NCI-H2029 (cell line): ENCODE measurements at places on chromosomes 4 and X.

GRCh38 chrX:54045563-54046228 lies 1.4 kb upstream of the PHF8 start:
- peak; percentile 45 for DNase-seq

DNA sequence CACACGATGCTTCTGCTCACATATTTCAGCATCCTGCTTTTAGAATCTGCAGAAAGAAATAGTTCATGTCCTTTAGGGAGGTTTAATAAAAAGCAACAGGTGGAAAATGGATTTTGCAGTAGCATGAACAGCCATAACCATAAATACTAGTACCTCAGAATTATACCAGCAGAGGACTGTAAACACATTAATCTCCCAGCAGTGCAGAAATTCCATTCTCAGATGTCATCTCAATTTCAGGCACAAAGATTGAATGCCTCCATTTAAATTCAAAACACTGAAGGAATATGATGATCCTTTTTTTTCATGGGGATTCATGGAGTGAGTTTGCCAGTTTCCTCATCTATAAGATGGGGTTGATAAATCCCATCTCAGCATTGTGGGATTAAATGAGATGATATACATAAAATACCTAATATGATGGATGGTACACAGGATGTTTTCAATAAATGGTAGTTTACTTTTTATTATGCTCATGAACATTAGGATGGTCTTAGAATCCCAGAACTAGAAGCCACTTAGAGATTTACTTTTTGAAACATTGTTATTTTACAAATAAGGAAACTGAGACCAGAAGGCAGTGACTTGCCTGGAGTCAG lies 566 bp upstream of the LIMCH1 start:
- no peak for DNase-seq

DNA sequence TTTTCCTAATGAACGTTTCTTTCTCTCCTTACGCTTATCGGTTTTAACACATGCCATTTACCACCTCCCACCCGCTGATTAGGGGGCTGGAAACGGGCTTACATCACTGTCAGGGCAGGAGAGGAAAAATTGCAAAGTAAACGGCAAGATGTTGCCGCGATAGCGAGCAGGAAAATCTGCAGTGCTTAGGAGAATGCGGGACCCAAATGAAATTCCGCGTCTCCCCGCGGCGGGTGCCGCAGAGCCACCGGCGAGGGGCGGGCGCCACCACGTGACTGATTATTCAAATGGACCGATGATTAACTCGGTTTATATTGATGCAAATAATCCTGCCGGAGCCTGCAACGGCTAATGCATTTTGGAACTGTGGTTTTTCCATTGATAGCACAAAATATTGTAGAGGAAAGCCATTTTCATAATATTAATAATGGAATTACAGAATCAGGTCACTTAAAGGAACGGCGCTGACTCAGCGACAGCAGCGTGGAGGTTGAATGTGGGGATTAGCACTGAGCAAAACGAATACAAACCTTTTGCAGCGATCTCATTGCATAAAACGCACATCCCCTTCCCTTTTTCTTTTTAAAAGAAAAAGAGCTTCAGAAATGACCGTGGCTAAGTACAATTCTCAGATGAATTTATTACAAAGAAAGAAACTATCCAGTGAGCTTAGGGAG lies 224.2 kb downstream of the STIM2 start:
- DNase-seq = no peak

GRCh38 chrX:148588649-148589310 lies 88.4 kb downstream of the AFF2 start:
- DNase-seq = no peak

DNA sequence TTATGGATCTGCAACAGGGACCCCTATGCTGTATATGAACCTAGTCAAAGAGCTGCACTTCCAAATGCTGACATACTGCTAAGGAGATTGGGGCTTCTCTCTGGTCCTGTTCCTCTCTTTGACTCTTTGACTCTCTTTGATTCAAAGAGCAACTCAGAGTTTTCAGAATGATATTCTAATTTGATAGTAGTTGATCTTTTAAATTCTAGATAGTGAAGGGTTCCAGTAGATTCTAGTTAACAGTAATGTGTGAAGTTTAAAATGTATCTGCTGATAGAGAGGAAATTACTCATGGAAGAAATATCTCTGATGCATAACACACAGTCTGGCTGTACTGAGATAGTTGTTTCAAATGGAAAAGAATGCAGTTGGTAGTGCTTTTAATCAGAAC lies 239.1 kb downstream of the RASL11B start:
- DNase-seq = no peak

DNA sequence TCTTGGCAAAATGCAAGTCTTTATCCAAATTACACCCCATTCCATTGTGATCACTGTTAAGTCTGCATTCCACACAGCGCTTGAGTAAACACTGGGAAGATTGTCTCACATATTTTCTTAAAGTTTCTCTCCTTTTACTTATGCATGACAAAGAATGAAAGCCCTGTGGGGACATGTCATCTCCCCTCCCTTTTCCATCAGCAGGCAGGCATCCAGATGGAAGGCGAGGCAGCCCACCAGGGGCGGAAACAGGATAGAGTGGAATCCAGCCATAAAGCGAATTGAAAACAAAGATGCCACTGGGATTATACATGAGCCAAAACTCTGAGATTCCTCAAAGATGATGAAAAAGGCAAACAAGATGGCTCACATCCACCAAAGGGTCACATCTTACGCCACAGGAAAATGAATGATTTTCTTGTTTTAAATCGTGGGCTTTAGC lies 78.2 kb downstream of the AFAP1 start:
- no peak for DNase-seq

DNA sequence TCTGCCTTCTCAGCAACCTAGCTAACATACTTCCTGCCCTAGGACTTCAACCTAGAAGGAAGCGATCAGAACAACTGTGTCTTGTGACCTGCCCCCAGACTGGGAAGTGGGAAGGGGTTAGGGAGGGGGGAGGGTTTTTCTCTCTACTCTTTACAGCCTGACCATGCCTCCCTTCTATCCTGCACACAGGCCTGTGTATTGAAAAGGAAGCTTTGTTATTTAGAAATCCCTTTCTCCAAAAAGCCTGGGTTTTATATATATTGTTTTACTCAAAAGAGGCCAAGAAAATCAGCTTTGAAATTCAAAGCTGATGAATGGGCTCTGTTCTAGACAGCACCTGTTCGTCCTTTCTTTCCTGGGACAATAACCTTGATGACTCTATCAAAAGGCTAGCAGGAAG lies 35.2 kb upstream of the SMS start:
- DNase-seq = peak; percentile 35

- DNase-seq = peak; percentile 4
Measured at GRCh38 chr4:176789955-176790354, 2.8 kb downstream of the VEGFC start.

DNA sequence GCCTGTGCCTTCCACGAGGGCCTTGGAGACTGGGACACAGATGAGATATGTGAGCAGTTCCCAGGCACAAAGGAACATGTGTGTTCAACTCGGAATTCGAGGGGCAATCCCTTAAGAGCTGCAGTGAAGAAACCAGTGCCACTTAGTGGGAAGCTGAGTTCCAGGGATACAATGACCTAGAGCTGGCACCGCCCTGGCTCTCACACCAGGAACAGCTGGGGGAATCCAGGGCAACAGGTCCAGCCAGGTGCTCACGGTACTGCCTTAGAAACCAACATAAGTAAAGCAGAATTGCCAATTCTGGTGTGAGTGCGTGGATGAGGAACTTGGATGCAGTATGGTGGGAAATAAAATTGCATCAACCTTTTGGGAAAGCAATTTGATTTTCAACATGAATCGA lies 122.9 kb downstream of the AFAP1 start:
- DNase-seq = peak; percentile 40

- no peak for DNase-seq
Measured at GRCh38 chr4:173420324-173420752, 21.4 kb upstream of the SCRG1 start.

DNA sequence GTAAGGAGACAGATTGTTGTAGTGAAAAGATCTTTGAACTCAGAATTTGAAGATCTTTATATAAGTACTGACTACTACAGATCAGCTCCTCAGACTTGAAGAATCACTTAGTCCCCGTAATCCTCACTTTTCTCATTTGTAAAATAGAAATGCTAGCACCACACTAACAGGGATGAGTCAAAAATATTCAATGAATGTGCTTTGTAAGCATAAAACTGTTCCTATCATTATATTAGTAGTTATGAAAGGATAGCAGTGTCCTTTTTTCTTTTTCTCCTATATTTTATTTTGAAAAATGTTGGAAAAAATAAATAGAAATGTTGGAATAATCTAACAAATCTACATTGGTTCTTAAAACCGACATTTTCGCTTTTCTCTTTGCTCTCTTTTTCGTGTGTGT lies 25.4 kb downstream of the NFKB1 start:
- no peak for DNase-seq

DNA sequence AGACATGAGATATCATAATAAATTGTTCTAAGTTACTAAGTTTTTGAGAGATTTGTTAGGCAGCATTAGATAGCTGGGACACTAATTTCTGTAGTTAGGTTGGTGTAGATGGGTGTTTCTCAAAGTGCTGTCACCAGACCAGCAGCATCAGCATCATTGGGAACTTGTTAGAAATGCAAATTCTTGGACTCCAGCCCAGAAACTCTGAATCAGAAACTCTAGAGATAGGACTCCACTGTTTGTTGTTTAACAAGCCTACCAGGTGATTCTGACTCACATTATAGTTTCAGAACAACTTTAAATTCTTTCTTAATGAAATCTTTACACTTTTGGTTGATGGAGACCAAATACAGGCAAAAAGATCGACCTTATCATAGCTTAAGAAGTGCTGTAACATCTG lies 173.7 kb downstream of the PABPC4L start:
- DNase-seq = no peak

DNA sequence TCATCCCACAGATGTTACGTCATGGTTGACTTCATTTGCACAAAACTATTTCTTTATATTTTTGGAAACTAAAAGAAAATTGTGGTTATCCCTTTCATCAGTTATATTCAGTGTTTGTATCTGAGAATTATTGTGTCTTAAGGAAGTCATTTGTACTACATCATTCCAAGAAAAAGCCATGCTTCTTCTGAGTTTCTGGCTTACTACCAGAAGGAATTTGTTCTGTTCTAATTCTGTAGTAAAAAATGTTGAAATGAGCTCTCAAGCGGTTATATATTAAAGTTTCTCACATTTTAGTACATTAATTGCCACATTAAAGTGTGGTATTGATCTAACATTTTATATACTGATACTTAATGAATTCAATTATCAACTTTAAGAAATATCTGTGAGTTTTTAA lies 1844.5 kb downstream of the PCDH7 start:
- no peak for DNase-seq

DNA sequence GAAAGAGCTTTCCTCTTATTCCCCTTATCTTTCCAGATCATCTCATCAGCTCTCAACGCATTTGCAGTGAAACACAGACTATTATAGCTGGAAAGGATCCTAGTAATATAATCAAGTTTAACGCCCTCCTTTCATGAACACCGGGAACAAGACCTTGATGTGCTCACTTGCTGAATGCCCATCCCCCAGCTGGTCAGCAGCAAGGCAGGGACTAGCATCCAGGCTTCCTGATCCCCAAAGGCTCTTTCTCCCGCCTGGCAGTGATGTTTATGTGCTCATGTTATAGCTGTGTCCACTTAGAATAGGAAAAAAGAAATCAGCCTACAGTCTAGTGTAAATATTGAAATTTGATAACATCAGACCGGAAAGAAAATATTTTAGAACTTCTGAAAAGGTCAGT lies 24.6 kb downstream of the GPC4 start:
- no peak for DNase-seq

- no peak for DNase-seq
Measured at GRCh38 chr4:141768954-141769353, 132.6 kb downstream of the IL15 start.

- peak; percentile 26 for DNase-seq
Measured at GRCh38 chr4:38266616-38267015, 306.4 kb downstream of the PTTG2 start.

DNA sequence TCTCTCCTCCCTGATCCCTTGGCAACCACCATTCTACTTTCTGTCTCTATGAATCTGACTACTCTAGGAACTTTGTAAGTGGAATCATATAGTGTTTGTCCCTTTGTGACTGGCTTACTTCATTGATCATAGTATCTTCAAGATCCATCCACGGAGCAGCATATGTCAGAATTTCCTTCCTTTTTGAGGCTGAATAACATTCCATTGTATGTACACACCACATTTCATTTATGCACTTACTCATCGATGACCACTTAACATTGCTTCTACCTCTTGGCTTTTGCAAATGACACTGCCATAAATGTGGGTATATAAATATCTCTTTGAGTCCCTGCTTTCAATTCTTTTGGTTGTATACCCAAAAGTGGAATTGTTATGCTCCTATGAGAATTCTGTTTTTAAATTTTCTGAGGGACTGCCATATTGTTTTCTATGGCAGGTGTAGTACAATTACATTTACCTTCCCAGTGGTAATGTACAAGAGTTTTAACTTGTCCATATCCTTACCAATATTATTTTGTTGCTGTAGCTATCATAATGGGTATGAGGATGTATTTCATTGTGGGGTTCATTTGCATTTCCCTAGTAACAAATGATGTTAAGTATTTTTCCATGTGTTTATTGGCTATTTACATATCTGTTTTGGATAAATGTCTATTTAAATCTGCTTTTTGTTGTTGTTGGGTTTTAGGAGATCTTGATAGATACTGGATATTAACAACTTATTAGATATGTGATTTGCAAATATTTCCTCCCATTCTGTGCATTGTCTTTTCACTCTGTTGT lies 466.1 kb downstream of the C4orf33 start:
- DNase-seq = no peak

DNA sequence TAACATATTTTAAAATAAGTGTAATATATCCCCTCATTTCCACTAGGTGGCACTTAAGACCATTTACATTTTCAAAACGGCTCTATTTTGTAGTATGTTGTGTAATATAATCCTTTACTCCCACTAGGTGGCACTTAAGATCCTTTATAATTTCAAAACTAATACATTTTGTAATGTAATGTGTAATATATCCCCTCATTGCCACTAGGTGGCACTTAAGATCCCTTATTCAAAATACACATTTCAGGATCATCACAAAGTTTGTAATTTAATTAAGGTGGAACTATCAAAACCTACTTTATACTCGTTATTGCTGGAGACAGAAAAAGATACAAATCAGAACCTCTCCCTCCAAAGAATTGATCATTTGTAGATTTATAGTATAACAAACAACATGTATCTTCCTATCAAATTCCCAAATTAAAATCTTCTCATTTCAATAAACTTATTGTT lies 132.5 kb downstream of the ARHGAP6 start:
- DNase-seq = peak; percentile 41

GRCh38 chrX:122004127-122004526 lies 956.7 kb downstream of the GLUD2 start:
- DNase-seq = no peak

DNA sequence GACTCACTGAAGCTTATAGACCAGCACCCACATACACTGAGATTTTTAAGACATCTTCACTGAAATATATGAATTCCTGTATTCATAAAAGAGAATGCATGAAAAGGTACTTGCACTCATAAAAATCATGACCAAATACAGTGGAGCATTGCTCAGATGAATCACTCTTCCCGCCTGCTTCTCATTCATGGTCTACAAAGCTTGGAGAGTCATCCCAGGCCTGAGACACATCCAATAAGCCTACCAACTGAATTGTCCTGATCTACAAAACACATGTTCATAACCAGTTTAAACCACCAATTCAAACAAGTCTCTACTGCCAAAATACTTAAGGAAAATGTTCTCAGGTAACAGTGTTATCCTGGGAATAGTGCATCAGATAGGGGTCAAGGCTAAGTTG lies 38.1 kb downstream of the PROM1 start:
- DNase-seq = peak; percentile 17

GRCh38 chr4:150609131-150609530 lies 27.2 kb downstream of the MAB21L2 start:
- DNase-seq = no peak
